ENCODE measurements at places on chromosomes 2 and 18. TPM values are rescaled to one million over a fixed set of nuclear protein-coding genes. Genes with fewer than 3 reads are reported as not detected.

- H3K36me3 ChIP-seq: peaks cover 13% of the 10 kb centered on the region
- H3K27me3 ChIP-seq: peaks cover 7% of the 10 kb centered on the region
- no peak for DNase-seq
- H3K4me1 ChIP-seq: peaks cover 11% of the 10 kb centered on the region
Measured at GRCh38 chr2:111975053-111975552, 76.7 kb downstream of the MERTK start.

Gene BOLA3
- 42.5 TPM for total RNA-seq

Gene IL36G
- total RNA-seq: not detected

DNA sequence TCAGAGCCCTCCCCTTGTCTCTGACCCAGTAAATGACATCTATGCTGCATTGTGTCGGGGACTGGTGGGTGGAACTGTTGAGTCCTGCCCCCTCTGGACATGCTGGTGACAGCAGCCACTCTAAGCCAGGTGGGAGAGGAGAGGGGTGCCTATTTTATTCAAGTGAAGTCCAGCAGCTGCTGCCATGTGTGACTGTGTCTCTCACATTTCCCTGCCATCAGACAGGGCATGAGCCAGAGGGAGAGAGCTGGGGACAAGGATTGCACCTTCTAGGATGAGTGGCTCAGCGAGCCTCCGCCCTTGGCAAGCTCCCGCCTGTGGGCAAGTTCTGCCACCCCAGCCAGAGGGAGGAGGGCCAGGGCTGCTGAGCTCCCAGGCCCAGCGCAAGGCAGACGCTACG, 13.7 kb downstream of the NGEF start:
- H3K27me3 ChIP-seq: no peaks in the 10 kb centered on the region
- DNase-seq: no peak
- H3K4me1 ChIP-seq: no peaks in the 10 kb centered on the region
- H3K36me3 ChIP-seq: no peaks in the 10 kb centered on the region
- no peak overlapping the region for H3K27ac ChIP-seq

GRCh38 chr2:132403146-132403545, 13.5 kb upstream of the GPR39 start:
- H3K36me3 ChIP-seq: no peaks in the 10 kb centered on the region
- H3K4me1 ChIP-seq: no peaks in the 10 kb centered on the region
- H3K27ac ChIP-seq: no peak overlapping the region
- no peaks in the 10 kb centered on the region for H3K27me3 ChIP-seq
- no peak overlapping the region for H3K4me3 ChIP-seq

GRCh38 chr2:120804459-120804858, 68.8 kb downstream of the GLI2 start:
- H3K4me1 ChIP-seq: no peaks in the 10 kb centered on the region
- H3K27ac ChIP-seq: no peak overlapping the region
- no peak overlapping the region for H3K4me3 ChIP-seq
- H3K36me3 ChIP-seq: no peaks in the 10 kb centered on the region
- peaks cover 7% of the 10 kb centered on the region for H3K27me3 ChIP-seq

- H3K4me1 ChIP-seq: peaks cover 5% of the 10 kb centered on the region
- no peak for DNase-seq
- H3K27ac ChIP-seq: no peak overlapping the region
- H3K36me3 ChIP-seq: no peaks in the 10 kb centered on the region
Measured at GRCh38 chr2:182668671-182669070, 47.4 kb upstream of the DNAJC10 start.

Gene ZBTB7C
- total RNA-seq: 0.05 TPM

Gene DLGAP1
- 0.17 TPM for total RNA-seq

Gene FSIP2
- total RNA-seq: 0.19 TPM

Gene IL18R1
- 68.0 TPM for total RNA-seq

Gene PDE1A
- total RNA-seq: not detected

DNA sequence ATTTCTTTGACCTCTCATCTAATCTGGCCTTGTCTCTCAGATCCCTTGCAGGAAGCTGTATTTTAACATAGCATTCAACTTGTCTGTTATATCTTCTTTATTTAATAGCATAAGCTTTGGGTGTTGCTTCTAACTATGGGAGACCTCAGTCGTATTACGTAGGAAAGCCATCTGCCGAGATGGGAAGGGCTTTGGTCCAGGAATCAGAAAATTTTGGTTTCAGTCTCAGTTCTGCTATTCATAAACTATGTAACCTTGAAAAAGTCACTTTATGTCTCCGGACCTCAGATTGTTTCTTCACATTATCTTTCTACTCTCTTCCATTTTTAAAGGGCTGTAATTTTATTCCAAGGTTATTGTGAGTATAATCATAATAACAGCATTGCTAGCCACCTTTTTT, 297.7 kb downstream of the SATB2 start:
- no peak for DNase-seq
- H3K36me3 ChIP-seq: no peaks in the 10 kb centered on the region
- no peak overlapping the region for H3K27ac ChIP-seq
- H3K27me3 ChIP-seq: no peaks in the 10 kb centered on the region
- H3K4me3 ChIP-seq: no peak overlapping the region

GRCh38 chr18:3851159-3851558, 401.2 kb downstream of the TGIF1 start:
- no peaks in the 10 kb centered on the region for H3K36me3 ChIP-seq
- H3K4me3 ChIP-seq: no peak overlapping the region
- no peak for DNase-seq
- H3K27me3 ChIP-seq: peaks cover 5% of the 10 kb centered on the region
- H3K4me1 ChIP-seq: no peaks in the 10 kb centered on the region
- H3K27ac ChIP-seq: no peak overlapping the region

DNA sequence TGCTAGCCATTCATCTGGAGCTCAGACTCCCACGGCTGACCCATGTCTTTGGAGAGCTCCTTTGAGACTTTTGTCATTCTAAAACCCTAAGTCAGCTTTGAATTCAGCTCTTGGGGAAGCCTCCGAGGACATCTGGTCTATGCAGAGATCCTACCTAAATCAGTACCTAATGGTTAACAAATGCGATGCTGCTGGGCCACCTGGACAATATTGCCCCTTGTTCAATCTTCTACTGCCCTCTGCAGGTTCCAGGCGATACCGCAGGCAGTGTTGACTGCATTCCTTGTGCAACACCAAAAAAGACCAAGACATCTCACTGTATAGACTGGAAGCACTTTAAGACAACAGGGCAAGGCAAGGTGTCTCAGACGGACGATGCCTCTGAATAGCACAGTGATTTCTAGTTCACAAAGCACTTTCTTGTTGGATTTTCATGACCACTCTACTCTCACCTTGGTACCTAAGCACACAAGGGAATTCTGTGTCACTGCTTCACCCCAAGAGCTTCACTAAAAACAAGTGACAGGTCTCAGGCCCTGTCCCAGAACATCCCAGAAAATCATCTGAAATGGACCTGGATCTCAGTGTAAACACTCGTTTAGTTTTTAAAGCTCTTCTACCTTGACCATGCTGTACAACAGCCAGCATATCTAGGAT, 80.9 kb downstream of the XDH start:
- no peak overlapping the region for H3K4me3 ChIP-seq
- no peak overlapping the region for H3K27ac ChIP-seq
- no peaks in the 10 kb centered on the region for H3K4me1 ChIP-seq
